ENCODE measurements at places on chromosomes 4 and X.

DNA sequence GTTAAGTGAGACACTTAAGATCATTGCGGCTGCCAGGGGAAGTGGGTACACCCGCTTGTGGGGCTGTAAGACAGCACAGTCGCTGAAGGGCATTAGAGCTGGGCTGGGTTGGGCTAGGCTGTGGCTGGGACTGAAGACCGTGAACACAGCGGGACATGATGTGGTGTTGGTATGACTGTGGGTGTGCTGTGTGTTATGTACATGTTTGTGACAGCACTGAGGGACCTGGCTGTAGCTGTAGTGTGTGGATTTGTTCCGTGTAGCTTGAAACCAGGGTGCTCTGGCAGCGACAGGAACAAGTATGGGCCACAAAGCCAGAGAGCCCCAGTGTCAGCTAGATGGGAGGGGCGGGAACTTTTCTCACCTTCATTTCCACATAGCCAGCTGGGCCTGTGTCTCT is 82.1 kb downstream of the NHSL2 start:
- no peaks in the 10 kb centered on the region for H3K27me3 ChIP-seq
- no peak overlapping the region for H3K4me3 ChIP-seq
- H3K27ac ChIP-seq: peak overlapping the region; percentile 19
- no peak for DNase-seq
- peaks cover 56% of the 10 kb centered on the region for H3K4me1 ChIP-seq

GRCh38 chr4:107740381-107740780 is 20.3 kb upstream of the PAPSS1 start:
- H3K4me3 ChIP-seq: no peak overlapping the region
- no peaks in the 10 kb centered on the region for H3K36me3 ChIP-seq
- H3K27ac ChIP-seq: no peak overlapping the region
- no peak for DNase-seq

DNA sequence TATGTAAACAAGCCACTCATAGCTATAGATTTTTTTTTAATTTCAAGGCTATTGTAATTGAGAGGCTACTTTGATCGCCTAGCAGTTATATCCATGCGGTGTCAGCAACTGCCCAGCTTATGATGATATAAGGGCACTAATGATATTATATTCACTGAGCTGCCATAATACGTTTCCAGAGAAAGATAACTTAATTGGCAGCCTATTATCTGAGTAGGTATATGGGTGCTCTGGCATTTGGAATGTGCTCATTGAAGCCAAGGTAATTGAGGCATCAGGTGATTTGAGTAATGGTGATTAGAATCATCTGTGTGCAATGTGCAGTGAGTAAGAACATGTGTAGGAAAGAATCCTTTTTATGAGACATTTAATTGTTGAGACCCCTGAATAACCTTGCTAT is 490.0 kb downstream of the CENPC start:
- no peak for DNase-seq
- H3K27me3 ChIP-seq: no peaks in the 10 kb centered on the region
- no peak overlapping the region for H3K4me3 ChIP-seq
- H3K36me3 ChIP-seq: no peaks in the 10 kb centered on the region
- H3K27ac ChIP-seq: no peak overlapping the region
- no peaks in the 10 kb centered on the region for H3K4me1 ChIP-seq

DNA sequence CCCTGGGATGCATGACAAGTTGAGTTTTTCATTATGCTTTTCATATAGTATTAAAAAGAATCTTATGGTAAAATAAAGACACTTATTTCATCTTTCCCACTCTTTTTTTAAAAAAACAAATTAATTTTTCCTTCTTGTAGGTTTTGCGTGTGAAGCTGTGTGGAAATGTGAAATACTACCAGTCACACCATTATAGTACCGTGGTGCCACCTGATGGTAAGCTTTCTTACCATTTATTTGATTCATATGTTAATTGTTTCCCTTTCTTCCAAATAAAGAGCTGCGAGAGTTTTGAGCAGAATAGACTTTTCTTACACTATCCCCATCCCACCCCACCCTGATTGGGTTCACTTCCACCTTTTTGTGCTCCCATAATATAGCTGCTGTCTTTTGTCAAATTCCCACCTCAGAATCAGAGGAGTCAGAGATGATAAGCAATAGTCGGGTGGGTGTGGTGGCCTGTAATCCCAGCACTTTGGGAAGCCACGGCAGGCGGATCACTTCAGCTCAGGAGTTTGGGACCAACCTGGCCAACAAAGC is 44.3 kb downstream of the CASP6 start:
- H3K36me3 ChIP-seq: peaks cover 3% of the 10 kb centered on the region
- H3K4me1 ChIP-seq: peaks cover 5% of the 10 kb centered on the region
- H3K4me3 ChIP-seq: no peak overlapping the region
- no peak overlapping the region for H3K27ac ChIP-seq
- no peaks in the 10 kb centered on the region for H3K27me3 ChIP-seq
- DNase-seq: no peak

- H3K4me1 ChIP-seq: peaks cover 20% of the 10 kb centered on the region
- H3K4me3 ChIP-seq: no peak overlapping the region
- H3K27ac ChIP-seq: no peak overlapping the region
- peaks cover 3% of the 10 kb centered on the region for H3K36me3 ChIP-seq
- DNase-seq: no peak
Observed at GRCh38 chr4:37795581-37796195, 30.8 kb upstream of the PGM2 start.

GRCh38 chrX:111511477-111511876 is at the start of gene SERTM2:
SERTM2 (plus strand) TSS chrX:111511645; CDS start chrX:111518858, 7,213 bp downstream.
- H3K4me3 ChIP-seq: no peak within 1 kb of the TSS
- DNase-seq: no peak
- H3K36me3 ChIP-seq: no peaks in the 10 kb centered on the region
- peaks cover 7% of the 10 kb centered on the region for H3K4me1 ChIP-seq
- H3K27me3 ChIP-seq: peaks cover 4% of the 10 kb centered on the region
- peak within 1 kb of the TSS; percentile 55 for H3K27ac ChIP-seq

DNA sequence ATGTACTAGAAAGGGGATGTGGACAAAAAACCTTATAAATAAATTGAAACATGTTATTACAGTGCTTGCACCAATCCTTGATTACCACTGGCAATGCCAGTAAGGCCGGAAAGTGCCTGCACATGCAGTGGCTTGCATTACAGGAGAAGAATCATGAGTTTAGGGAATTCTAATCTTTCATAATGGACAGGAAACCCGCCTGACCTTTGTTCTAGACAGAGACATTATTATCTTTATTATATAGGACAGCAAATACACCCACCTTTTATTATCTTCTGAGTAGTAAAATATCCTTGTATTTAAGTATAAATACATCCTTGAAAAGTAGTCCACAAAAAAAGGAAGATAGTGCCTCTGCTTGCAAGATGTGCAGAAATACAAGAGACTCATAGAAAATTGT is 379.9 kb upstream of the LCORL start:
- no peaks in the 10 kb centered on the region for H3K36me3 ChIP-seq
- H3K27me3 ChIP-seq: no peaks in the 10 kb centered on the region
- H3K4me1 ChIP-seq: peaks cover 11% of the 10 kb centered on the region
- H3K27ac ChIP-seq: no peak overlapping the region
- H3K4me3 ChIP-seq: no peak overlapping the region

DNA sequence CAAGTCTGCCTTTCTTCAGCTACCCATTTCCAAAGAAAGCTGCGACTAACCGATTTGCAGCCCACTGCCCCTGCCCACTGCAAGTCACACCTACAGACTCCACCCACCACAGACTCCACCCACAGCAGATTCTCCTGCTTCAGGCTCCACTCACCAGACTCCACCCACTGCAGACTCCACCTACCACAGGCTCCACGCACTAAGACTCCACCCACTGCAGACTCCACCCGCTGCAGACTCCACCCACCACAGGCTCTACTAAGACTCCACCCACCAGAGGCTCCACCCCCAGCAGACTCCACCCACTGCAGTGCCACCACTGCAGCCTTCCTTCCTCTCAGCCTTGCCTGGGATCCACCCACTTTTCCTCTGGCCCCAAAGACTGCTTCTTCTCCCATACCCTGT is 41.3 kb downstream of the ABLIM2 start:
- H3K4me1 ChIP-seq: no peaks in the 10 kb centered on the region
- H3K27ac ChIP-seq: no peak overlapping the region
- no peak overlapping the region for H3K4me3 ChIP-seq
- DNase-seq: no peak
- no peaks in the 10 kb centered on the region for H3K36me3 ChIP-seq

DNA sequence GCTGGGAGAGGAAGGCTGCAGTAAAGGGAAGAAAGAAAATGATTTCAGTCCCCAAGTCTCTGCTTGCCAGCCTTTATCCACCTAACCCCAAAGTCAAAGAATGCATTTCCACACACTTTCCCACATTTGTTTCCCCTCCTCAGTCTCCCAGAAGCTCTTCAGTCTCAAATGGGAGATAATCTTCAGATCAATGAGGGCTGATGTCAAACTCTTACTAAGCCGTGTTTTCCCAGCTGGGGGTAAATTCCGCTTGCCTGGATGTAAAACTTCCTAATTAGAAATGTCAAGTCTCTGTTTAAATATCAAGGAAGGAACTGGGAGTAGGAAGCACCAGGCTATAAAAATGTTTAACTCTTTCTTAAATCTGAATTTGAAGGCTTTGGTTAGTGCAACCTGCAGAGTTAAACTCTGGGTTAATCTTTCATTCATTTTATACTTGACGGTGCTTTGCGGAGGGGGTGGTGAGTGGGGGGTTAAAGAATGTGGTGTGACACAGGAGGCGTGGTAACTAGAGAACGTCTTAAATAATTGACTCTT is 601.4 kb upstream of the ACTRT1 start:
- no peak for DNase-seq
- H3K4me3 ChIP-seq: no peak overlapping the region
- H3K27ac ChIP-seq: peak overlapping the region; percentile 23
- H3K4me1 ChIP-seq: peaks cover 12% of the 10 kb centered on the region

- no peaks in the 10 kb centered on the region for H3K4me1 ChIP-seq
- H3K27ac ChIP-seq: no peak overlapping the region
- H3K27me3 ChIP-seq: peaks cover 18% of the 10 kb centered on the region
Observed at GRCh38 chr4:47106561-47106960, 75.2 kb downstream of the GABRB1 start.

DNA sequence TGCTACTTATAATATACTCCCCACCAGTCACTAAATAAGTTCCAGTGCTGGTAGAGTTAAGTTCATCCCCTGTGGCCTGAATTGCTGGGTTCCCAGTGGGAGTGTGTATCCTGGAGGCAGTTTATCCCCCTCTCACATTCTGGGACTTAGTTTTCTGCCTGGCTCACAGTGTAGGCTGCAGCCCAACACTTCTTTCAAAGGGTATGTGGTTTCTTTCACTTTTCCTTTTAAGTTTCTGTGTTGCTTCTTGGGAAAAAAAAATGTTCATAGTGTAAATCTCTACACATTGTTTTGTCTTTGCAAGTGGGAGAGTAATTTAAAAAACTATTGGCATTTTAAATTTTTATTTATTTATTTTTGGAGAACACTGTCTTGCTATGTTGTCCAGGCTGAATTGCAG is 204.0 kb downstream of the CHIC1 start:
- no peaks in the 10 kb centered on the region for H3K27me3 ChIP-seq
- no peak overlapping the region for H3K27ac ChIP-seq
- no peaks in the 10 kb centered on the region for H3K4me1 ChIP-seq
- DNase-seq: no peak
- H3K4me3 ChIP-seq: no peak overlapping the region

GRCh38 chr4:97215409-97215941 is 927.8 kb downstream of the STPG2 start:
- H3K4me3 ChIP-seq: no peak overlapping the region
- no peaks in the 10 kb centered on the region for H3K36me3 ChIP-seq
- H3K27me3 ChIP-seq: no peaks in the 10 kb centered on the region
- no peak overlapping the region for H3K27ac ChIP-seq
- H3K4me1 ChIP-seq: no peaks in the 10 kb centered on the region

- H3K27ac ChIP-seq: no peak overlapping the region
- H3K36me3 ChIP-seq: no peaks in the 10 kb centered on the region
- no peaks in the 10 kb centered on the region for H3K27me3 ChIP-seq
- H3K4me3 ChIP-seq: no peak overlapping the region
- no peak for DNase-seq
Observed at GRCh38 chr4:20362148-20362547, 110.4 kb downstream of the SLIT2 start.

DNA sequence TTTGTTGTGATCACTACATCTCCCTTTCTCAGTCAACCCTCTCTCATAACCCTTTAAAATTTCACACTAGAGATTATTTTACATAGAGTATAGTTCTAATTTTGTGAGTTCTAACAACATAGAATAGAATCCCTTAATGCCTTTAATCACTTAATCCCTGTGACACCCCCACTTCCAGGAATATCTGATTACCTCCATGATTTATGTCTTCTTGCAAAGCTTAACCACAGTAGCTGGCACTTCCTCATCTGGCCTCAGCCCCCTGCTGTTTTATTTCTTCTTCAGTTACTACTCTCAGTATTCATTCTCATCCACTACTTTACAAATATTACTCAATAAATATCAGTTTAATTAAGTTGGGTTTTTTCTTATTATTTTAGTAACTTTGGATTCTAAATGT is 340.9 kb downstream of the CENPC start:
- H3K4me1 ChIP-seq: no peaks in the 10 kb centered on the region
- DNase-seq: no peak
- H3K4me3 ChIP-seq: no peak overlapping the region
- no peaks in the 10 kb centered on the region for H3K36me3 ChIP-seq
- H3K27me3 ChIP-seq: no peaks in the 10 kb centered on the region

GRCh38 chrX:15072880-15073279 is 197.0 kb downstream of the ASB9 start:
- no peak overlapping the region for H3K4me3 ChIP-seq
- no peaks in the 10 kb centered on the region for H3K4me1 ChIP-seq
- no peak overlapping the region for H3K27ac ChIP-seq
- no peaks in the 10 kb centered on the region for H3K27me3 ChIP-seq
- no peaks in the 10 kb centered on the region for H3K36me3 ChIP-seq
- DNase-seq: no peak

DNA sequence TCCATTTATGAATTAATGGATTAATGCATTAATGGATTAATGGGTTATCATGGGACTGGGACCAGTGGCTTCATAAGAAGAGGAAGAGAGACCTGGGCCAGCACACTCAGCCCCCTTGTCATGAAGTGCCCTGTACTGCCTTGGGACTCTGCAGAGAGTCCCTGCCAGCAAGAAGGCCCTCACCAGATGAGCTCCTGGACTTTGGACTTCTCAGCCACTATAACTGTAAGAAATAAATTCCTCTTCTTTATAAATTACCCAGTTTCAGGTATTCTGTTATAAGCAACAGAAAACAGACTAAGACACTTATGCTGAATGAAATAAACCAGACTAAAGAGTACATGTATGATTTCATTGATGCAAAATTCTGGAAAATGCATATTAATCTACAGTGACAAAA is 119.4 kb upstream of the MSX1 start:
- peaks cover 9% of the 10 kb centered on the region for H3K4me1 ChIP-seq
- no peak overlapping the region for H3K4me3 ChIP-seq
- no peak for DNase-seq
- peaks cover 2% of the 10 kb centered on the region for H3K36me3 ChIP-seq

- H3K27me3 ChIP-seq: no peaks in the 10 kb centered on the region
- H3K4me3 ChIP-seq: no peak overlapping the region
- no peak overlapping the region for H3K27ac ChIP-seq
- no peak for DNase-seq
Observed at GRCh38 chr4:8523766-8524165, 56.4 kb upstream of the GPR78 start.

- no peaks in the 10 kb centered on the region for H3K36me3 ChIP-seq
- H3K4me3 ChIP-seq: peak within 1 kb of the TSS; percentile 56
- H3K27me3 ChIP-seq: no peaks in the 10 kb centered on the region
- peak within 1 kb of the TSS; percentile 47 for H3K27ac ChIP-seq
- no peak for DNase-seq
Observed at GRCh38 chrX:101219116-101219863, at the start of gene DRP2. DRP2 (plus strand) TSS chrX:101219786; CDS start chrX:101231648, 11,862 bp downstream.

GRCh38 chr4:53098681-53099121 is 236.6 kb downstream of the RASL11B start:
- no peak overlapping the region for H3K27ac ChIP-seq
- DNase-seq: no peak
- no peaks in the 10 kb centered on the region for H3K27me3 ChIP-seq
- H3K36me3 ChIP-seq: peaks cover 6% of the 10 kb centered on the region

- H3K27me3 ChIP-seq: peaks cover 2% of the 10 kb centered on the region
- no peaks in the 10 kb centered on the region for H3K4me1 ChIP-seq
Observed at GRCh38 chrX:148878371-148878770, 378.0 kb downstream of the AFF2 start.
